Activated CD8-positive, alpha-beta T cell treated with anti-CD3 and anti-CD28 coated beads for 36 hours (primary cell): ENCODE measurements at places on chromosomes 12 and 14. TPM values are rescaled to one million over a fixed set of nuclear protein-coding genes. Genes with fewer than 3 reads are reported as not detected.

Gene ACSM4
- not detected for total RNA-seq

Gene DLGAP5
- 84.0 TPM for total RNA-seq

DNA sequence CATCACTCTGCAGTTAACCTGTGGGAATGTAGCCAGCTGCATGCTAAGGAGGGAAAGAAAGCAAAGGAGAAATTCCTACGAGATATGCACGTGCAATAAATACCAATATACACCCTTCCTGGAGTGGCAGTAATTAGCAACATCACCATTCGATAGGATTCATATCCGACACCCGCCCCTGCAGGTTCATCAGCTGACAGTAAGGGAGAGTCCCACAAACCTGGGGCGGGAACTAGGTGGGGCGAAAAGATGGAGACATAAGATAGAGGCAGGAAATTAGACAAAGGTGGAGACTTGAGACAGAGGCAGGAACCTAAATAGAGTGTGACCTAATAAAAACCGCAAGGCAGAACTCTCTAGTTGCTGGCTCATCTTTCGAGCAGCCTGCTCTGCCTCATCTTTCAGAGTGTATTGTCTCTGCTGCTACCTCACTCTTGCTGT is 51.6 kb downstream of the PLEKHG3 start:
- H3K36me3 ChIP-seq: no peaks in the 10 kb centered on the region
- H3K4me1 ChIP-seq: no peaks in the 10 kb centered on the region
- DNase-seq: peak; percentile 49
- peaks cover under 1% of the 10 kb centered on the region for H3K27me3 ChIP-seq
- no peak overlapping the region for H3K27ac ChIP-seq

Gene TAS2R31
- 1.5 TPM for total RNA-seq

Gene FOXA1
- total RNA-seq: not detected

DNA sequence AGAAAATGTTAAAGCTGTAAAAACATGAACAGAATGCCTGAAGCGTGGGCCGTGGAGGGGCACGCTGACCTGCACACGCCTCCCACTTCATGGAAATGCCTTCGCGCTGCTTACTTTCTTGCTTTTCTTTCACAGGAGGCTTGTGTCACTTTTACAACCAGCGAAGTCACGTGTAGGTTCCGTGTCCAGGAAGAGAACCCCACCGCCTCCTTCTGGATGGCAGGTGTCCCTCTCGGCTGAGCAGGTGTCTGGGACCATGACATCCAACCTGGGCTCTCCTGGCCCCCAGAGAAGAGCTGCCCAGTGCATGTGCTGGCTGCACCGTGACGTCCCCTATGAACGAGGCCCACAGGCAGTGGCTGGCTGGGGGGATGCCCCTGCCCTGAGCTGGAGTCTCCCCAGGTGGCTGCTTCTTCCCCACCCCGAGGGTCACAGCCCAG is 345.0 kb upstream of the SFSWAP start:
- H3K27me3 ChIP-seq: no peaks in the 10 kb centered on the region
- H3K4me3 ChIP-seq: no peak overlapping the region
- H3K36me3 ChIP-seq: no peaks in the 10 kb centered on the region
- DNase-seq: no peak
- no peaks in the 10 kb centered on the region for H3K4me1 ChIP-seq

GRCh38 chr12:71871116-71871515 is 31.6 kb downstream of the TBC1D15 start:
- DNase-seq: no peak
- no peak overlapping the region for H3K4me3 ChIP-seq
- H3K4me1 ChIP-seq: peaks cover 37% of the 10 kb centered on the region
- H3K27me3 ChIP-seq: no peaks in the 10 kb centered on the region
- H3K27ac ChIP-seq: no peak overlapping the region

DNA sequence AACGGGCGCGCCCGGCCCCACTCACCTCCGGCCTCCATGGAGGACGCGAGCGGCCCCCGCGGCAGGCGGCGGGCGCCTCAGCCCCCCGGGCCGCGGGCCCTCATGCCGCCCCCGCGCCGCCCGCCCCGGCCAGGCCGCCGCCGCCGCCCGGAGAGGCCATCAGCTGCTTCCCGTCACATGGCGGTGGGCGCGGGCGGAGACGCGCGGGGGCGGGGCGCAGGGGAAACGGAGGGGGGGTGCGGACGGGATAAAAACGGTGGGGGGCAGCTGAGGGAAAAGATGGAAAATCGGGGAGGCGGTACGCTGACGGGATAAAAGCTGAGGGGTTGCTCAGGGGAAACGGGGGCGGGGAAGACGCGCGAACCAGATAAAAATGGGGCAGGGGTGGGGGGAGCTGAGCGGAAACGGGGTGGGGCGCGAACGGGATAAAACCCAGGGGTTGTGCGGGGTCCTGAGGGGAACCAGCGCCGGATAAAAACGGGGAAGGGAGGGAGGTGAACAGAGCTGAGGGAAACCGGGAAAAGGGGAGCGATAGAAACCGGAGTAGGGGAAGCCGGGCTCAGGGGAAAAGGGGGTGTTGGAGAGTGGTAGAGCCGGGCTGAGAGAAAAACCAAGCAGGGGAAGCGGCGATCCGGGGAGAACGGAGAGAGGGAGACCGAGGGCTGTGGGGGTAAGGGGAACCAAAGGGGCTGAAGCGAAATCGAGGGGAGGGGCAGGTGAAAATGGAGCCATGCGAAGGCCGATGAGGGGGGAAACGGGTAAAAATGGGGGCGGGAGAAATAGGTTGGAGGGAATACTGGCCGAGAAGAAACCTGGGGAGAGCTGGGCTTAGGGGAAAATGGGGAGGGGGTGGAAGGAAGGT is at the start of gene WSB2:
Gene WSB2, minus strand, starts transcription at position 169 of the 862 bp plus-strand sequence. Its CDS starts 131 bp downstream, at position 38.
- H3K4me1 ChIP-seq: peaks cover 49% of the 10 kb centered on the region
- H3K36me3 ChIP-seq: no peaks in the 10 kb centered on the region
- DNase-seq: peak; percentile 63
- H3K27me3 ChIP-seq: no peaks in the 10 kb centered on the region

DNA sequence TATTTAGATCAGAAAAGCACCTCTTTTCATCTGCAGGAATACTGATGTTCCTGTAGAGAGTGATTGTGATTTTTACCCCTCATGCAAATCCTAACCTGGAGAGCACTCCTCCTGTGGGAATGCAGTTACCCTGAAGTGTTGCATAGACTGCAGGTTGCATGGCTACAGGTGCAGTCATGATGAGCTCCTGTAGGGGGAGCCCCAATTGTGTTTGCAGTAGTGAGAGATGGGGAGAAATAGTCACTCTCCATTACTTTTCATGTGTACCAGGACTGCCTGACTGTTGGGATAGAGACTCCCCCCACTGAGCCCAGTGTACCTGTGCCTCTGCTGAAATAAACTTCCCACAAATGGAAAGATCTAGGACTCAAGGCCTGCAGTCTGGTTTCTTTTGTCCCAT is 1086.5 kb downstream of the SLC6A15 start:
- H3K36me3 ChIP-seq: no peaks in the 10 kb centered on the region
- H3K4me3 ChIP-seq: no peak overlapping the region
- H3K27me3 ChIP-seq: no peaks in the 10 kb centered on the region
- DNase-seq: peak; percentile 49
- no peaks in the 10 kb centered on the region for H3K4me1 ChIP-seq

Gene ST8SIA1
- 1.5 TPM for total RNA-seq

Gene ZBTB42
- total RNA-seq: 1.3 TPM

Gene SLC6A13
- not detected for total RNA-seq

DNA sequence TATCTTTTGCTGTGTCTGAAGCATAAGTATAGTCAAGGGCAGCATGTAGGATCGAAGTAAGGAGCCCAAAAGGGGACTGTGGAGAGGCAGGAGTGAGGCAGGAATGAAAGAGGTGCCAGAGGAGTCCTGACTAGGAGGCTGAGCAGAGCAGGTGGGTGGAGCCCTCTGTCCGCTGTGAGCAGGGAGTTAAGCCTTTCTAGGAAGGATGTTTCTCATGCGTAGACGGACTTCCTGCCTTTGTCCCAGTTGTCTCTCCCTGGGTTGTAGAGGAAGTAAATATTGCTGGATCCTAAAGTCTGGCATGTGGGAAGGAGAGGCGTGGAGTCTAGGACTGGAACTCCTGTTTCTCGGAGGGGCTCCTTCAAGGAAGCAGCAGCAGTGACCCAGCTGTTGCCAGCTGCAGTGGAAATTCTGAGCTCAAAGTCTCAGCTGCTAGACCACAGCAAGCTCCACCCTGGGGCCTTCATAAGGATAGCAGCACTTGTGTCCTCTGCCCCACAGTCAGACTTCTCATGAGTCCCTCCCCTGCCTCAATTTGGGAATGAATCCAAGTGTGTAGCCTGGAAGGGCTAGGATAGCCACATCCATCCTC is 44.0 kb downstream of the RBMS2 start:
- H3K4me3 ChIP-seq: peak overlapping the region; percentile 37
- H3K27me3 ChIP-seq: no peaks in the 10 kb centered on the region
- no peaks in the 10 kb centered on the region for H3K36me3 ChIP-seq
- H3K27ac ChIP-seq: peak overlapping the region; percentile 40
- peak; percentile 74 for DNase-seq

- H3K27ac ChIP-seq: no peak overlapping the region
- H3K4me3 ChIP-seq: no peak overlapping the region
- no peaks in the 10 kb centered on the region for H3K4me1 ChIP-seq
- no peaks in the 10 kb centered on the region for H3K36me3 ChIP-seq
- DNase-seq: no peak
- no peaks in the 10 kb centered on the region for H3K27me3 ChIP-seq
Observed at GRCh38 chr12:24496755-24497154, 452.1 kb downstream of the BCAT1 start.

GRCh38 chr12:80860206-80860605 is 77.5 kb downstream of the LIN7A start:
- H3K4me3 ChIP-seq: no peak overlapping the region
- no peaks in the 10 kb centered on the region for H3K27me3 ChIP-seq

Gene CPNE6
- total RNA-seq: not detected

GRCh38 chr14:64952598-64953309 is 10.2 kb upstream of the GPX2 start:
- peaks cover 2% of the 10 kb centered on the region for H3K36me3 ChIP-seq
- DNase-seq: peak; percentile 19
- no peak overlapping the region for H3K4me3 ChIP-seq
- no peaks in the 10 kb centered on the region for H3K27me3 ChIP-seq
- peaks cover 2% of the 10 kb centered on the region for H3K4me1 ChIP-seq

- peaks cover 13% of the 10 kb centered on the region for H3K27me3 ChIP-seq
- no peaks in the 10 kb centered on the region for H3K4me1 ChIP-seq
- no peaks in the 10 kb centered on the region for H3K36me3 ChIP-seq
- no peak for DNase-seq
- no peak overlapping the region for H3K4me3 ChIP-seq
Observed at GRCh38 chr12:106183735-106184134, 45.0 kb upstream of the NUAK1 start.

DNA sequence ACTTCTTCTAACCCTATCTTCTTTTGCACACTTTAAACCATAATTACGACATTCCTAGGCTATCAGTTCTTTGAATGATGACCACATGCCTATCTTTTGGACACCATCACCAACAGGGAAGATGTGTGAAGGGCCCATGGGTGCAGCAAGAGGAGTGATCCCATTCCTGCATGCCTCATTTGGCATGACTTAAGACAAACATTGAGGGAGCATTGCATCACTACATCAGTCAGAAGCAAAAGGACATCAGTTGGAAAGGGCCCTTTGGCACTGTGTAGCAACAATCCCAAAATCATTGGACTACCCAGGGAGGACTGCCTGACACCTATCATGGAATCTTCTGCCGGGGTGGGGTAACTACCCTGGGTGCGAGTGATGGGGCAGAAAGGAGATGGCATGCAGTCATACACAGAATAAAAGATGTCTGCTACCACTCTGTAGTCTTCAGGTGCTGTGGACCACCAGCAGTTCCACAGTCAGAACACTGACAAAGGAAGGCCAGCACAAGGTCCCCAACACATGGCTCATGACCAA is 10.7 kb upstream of the TMBIM6 start:
- no peak overlapping the region for H3K27ac ChIP-seq
- H3K4me3 ChIP-seq: no peak overlapping the region
- DNase-seq: no peak
- H3K36me3 ChIP-seq: no peaks in the 10 kb centered on the region
- peaks cover 3% of the 10 kb centered on the region for H3K27me3 ChIP-seq
- H3K4me1 ChIP-seq: no peaks in the 10 kb centered on the region

GRCh38 chr12:89082370-89082753 is 269.9 kb downstream of the DUSP6 start:
- H3K4me3 ChIP-seq: no peak overlapping the region
- H3K27me3 ChIP-seq: peaks cover 20% of the 10 kb centered on the region
- no peak overlapping the region for H3K27ac ChIP-seq
- peaks cover 8% of the 10 kb centered on the region for H3K4me1 ChIP-seq
- DNase-seq: no peak

- no peak overlapping the region for H3K4me3 ChIP-seq
- H3K4me1 ChIP-seq: no peaks in the 10 kb centered on the region
- no peaks in the 10 kb centered on the region for H3K27me3 ChIP-seq
Observed at GRCh38 chr12:103673891-103674375, 86.9 kb downstream of the STAB2 start.
